ENCODE measurements at places on chromosomes 2 and 18.

GRCh38 chr18:31489311-31489710 lies 8.7 kb upstream of the DSG2 start:
- DNase-seq: no peak

- no peak for DNase-seq
Observed at GRCh38 chr2:28277466-28277865, 115.2 kb upstream of the FOSL2 start.

GRCh38 chr2:159086826-159087225 lies 118.4 kb downstream of the TANC1 start:
- no peak for DNase-seq

DNA sequence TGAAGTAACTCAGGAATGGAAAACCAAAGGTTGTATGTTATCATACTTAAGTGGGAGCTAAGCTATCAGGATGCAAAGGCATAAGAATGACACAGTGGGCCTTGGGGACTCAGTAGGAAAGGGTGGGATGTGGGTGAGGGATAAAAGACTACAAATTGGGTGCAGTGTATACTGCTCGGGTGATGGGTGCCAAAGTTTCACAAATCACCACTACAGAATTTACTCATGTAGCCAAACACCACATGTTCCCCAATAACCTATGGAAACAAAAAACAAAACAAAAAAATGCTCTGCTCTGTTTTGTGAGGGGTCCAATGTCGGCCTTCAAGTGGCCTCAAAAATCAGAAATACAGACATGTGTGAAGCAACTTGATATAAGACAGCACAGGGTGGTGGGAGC lies 8.9 kb upstream of the RNF144A start:
- no peak for DNase-seq

DNA sequence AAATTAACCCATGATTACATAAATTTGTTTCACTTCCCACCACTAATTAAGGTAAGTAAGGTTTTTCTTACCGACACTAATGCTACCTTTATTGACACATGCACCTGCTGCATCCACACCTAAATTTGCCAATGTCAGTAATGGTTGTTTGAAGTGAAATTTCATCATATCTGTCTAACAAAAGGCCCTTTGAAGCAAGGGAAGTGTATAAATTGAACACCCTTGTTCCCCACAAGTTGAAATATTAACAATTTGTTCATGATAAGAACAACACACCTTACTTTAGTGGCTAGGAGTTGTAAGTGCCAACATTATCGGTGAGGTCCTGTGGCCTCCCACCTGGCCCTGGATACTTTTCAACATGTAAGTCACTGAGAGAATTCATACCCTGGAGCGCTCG lies 116.3 kb upstream of the CDCA7 start:
- no peak for DNase-seq

GRCh38 chr2:167940346-167940725 lies 307.1 kb downstream of the STK39 start:
- DNase-seq: no peak

GRCh38 chr2:180662941-180663471 lies 317.4 kb upstream of the UBE2E3 start:
- DNase-seq: no peak
